ENCODE measurements at places on chromosomes 3 and 15.
A peak's percentile ranks its signal among the peaks of the same experiment; 100 is the strongest.

- no peak for DNase-seq
Measured at GRCh38 chr15:59444980-59445545, 7.1 kb downstream of the FAM81A start.

- no peak for DNase-seq
Measured at GRCh38 chr15:34753236-34753894, 1.4 kb downstream of the GJD2 start.

DNA sequence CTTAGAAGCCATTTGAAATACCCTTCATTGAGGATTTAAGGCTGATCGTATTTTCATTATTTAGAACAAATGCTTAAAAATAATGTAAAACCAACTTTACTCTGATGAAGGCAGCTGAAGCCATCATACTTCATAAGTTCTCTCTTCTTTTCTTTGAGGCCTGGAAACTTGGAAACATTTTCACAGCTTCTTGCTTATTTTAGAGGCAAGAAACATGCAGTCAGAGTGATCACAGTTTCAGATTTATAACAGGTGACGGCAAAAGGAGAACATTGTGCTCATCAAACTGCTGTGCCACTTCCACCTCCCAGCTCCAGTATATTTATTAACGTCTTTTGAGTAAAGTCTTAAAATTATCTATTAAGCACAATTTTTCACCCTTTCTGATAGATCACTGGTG is 376.1 kb downstream of the PTPRG start:
- DNase-seq: no peak

DNA sequence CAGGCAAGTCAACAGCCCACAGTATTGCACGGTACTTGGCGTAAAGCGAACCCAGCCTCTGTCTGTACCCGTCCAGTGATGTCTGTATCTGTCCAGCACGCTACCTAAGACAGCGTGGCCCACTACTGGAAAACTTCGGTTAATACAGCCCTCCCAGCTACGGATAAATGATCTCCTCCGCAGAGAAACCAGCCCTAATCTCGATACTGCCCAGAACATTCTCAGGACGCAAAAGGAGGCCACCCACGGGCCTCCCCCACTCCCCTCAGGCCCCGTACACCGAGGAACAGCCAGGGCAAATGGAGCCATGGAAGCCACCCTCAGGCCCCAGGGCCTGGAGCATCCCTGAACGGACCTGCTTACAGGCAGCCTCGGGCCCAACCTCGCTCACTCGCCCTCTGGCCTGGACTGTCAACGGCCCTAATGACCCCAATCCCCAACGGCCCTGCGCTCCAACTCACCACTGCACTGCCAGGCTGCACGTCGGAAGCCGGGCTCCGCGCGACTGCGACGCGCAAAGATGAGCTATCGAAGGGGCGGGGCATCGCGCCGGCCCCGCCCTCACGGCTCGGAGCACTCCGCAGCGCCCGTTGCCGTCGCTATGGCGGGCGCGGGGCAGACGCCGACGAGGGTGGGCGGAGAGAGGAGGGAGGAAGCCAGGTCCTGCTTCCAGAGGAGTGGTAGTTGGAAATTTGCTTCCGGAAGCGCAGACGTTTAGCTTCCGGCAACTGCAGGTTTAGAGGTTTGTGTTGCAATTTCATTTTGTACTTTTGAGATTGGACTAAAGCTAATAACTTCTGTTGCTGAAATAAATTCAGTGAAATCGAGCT is at the start of gene SKIC8:
Gene SKIC8, minus strand, starts transcription at position 509 of the 830 bp plus-strand sequence. CDS start 3,923 bp downstream, outside the sequence.
- DNase-seq: peak; percentile 92

DNA sequence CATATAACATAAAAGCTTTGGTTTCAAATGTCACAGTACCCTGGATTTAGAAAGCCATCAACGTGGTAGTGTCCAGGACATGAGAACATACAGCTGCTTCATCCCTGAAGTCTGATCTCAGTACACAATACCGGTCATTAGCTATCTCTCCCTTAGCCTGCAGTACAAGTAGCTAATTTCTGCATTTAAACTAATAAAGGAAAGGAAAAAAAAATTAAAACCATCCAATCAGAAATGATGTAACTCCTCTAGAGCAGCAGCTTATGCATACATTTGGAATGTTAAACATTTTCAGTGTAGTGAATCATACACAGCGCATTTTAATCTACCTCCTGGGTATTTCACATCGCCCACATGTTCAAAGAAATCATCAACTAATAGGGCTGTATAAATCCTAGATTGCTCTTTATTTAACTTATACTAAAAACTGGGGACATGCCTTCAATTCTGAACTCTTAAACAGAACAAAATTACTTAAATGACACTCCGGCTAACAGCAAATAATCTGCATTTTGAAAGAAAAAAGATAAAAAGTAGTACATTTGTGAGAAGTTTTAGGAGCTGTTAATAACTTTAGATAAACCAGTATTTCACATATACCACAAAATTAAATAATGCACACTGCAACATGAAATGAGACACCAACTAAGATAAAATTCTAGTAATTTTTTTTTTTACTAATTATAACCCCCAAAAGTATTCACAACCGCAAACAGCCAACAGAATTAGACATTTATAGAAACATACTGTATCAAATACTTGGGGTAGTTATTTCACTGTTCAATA is 3.7 kb downstream of the IGF2BP2 start:
- DNase-seq: no peak

- DNase-seq: no peak
Measured at GRCh38 chr3:134126153-134126552, 96.4 kb upstream of the SLCO2A1 start.

DNA sequence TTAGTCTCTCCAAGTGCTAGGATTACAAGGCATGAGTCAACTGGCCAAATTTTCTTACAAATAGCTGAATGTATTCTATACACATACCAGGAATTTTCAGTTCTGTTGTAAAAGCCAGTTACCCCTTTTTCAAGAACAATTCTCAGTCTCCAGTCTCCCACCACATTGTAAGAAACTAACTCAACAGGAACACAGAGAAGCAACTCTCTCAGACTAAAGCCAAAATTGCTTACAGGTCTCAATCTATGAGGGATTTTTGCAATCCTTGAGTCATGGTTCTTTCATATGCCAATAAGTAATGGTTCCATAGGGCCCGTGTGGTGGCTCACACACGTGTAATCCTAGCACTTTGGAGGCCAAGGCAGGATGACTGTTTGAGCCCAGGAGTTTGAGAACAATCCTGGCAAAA is 8.5 kb downstream of the IP6K2 start:
- no peak for DNase-seq

DNA sequence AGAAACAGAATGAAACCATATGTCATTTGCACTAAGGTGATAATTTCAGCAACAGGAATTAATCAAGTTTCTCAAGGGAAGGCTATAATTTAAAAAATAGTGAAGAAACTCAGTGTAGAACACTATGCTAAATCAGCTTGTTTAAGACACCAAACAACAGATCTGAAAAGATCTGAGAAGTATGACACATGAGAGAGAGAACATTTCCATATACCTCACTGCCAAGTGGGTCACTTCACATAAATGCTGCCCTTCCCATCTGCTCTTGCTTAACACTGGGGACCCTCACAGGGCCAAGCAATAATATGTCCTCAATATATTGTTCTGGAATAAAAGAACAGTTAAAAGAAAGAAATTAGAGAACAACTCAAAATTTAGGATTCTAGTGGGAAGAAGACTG is 45.6 kb upstream of the CHMP2B start:
- no peak for DNase-seq

DNA sequence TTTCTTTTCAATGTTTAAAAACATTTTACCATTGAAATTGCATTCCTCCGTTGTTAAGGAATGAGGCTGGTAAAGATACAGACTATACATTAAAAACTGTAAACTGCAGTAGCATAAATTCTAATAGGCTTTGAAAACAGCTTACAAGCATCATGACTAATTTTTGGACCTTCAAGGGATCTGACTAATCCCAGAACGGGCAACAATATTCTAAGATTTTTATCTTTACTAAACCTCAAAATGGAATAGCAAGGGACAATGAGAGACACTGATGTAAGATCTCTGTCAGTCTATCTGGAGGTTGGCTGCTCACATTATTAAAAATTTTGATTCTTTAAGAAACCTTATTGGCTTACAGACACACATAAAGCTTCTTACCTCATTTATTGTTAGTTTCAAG is 74.7 kb downstream of the BTD start:
- no peak for DNase-seq

GRCh38 chr15:100920516-100921135 is 1.5 kb downstream of the LRRK1 start:
- no peak for DNase-seq

GRCh38 chr3:11844891-11845290 is 1.8 kb downstream of the TAMM41 start:
- DNase-seq: no peak

- DNase-seq: no peak
Measured at GRCh38 chr3:195253923-195254432, 17.0 kb downstream of the XXYLT1 start.

Measured in activated T-cell treated with anti-CD3 and anti-CD28 coated beads, Interleukin-2, amount 50 U/mL, for 1 hour (primary cell).